Cortex of kidney (tissue), 1 donor: ENCODE measurements at places on chromosomes 13 and 19.
A peak's percentile ranks its signal among the peaks of the same experiment; 100 is the strongest.

GRCh38 chr13:30584051-30584731 is 33.5 kb upstream of the USPL1 start:
- no peak for DNase-seq

DNA sequence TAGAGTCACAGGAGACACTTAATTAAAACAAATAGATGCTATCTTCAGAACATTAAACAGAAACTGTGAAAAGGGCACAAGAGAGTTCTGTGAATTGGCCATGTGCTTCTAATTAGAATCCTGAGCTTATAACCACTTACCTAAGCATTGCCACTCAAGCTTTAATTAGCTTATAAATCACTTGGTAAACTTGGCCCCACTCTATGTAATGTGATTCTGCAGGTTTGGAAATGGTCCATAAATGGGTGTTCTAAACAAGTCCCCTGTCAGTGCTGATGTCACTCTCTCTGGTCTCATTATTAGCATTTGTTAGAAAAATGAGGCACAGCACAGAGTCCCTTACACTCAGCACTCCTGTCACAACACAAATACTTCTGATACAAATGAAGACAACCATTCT is 18.0 kb downstream of the ZNF91 start:
- DNase-seq: no peak

GRCh38 chr19:55080968-55081769 is 5.5 kb downstream of the EPS8L1 start:
- DNase-seq: no peak

GRCh38 chr13:62294244-62294643 is 878.6 kb upstream of the PCDH20 start:
- no peak for DNase-seq

DNA sequence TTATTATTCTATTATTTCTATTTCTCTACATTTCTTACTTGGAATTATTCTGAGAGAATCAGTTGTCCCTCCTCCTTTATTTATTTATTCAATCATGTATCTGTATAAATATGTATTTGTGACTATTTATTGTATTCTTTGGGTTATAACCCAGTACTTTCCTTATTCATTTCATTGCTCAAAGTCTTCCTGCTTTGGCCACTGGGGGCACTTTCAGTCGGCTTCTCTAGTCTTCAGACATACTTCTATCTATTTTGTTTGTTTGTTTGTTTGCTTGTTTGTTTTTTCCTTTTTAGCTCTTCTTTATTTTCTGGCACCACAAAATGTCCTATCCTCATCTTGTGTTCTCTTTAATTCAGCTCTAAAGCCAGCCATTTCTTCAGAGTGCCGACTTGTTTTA is 260.4 kb downstream of the NALCN start:
- no peak for DNase-seq

- no peak for DNase-seq
Observed at GRCh38 chr13:21137696-21138095, 38.7 kb downstream of the SKA3 start.

DNA sequence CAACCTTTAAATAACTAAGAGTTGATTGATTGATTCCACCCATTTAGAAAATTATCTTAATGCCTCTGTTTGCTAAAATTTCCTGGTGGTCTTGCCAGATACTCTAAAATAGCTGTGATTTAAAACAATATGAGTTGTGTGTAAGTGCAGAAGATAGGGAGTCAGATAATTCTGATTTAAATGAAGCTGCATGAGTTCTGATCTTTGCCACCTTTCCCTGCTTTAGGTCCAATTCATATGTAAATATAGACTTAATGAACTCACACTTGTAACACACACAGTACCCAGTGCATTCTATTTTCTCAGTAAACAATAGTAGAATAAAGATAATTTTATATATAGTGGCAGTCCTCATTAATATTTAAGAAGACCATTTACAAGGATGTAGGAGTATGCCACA is 981.8 kb downstream of the SLITRK1 start:
- DNase-seq: no peak

DNA sequence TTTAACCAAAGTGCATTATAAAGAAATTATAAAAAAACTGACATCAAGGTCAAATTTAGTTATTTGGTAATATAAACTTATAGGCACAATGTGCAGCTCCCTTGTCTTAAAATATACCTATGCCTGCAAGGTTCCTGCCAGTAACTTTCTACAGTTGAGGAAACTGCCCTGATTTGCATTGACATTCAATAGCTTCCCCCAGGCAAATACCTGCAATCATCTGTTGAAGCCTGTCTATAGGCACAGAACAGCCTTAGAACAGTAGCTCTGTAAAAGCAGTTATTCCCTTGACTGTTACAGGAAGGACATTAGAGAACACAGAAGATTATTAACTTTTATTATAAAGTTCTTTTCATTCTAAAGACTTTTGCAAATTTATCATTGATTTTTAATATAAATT is 1239.5 kb downstream of the PCDH9 start:
- DNase-seq: no peak

DNA sequence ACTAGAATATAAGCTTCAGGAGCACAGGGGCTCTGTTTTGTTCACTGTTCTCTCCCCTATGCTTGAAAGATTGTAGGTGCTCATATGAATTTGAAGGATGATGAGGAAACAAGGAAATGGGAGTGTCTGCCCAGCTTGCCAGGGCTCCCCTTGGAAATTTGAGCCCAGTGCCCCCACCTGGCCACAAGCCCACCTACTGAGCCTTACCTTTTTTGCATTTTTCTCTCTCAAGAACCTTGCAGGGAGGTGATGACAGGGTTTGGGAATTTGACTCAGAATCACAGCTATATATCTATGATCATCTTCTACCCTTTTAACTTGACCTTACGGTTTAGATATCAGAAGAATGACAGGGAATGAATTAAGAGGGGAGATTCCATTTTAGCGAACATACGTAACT is 33.8 kb downstream of the SERP2 start:
- no peak for DNase-seq

GRCh38 chr13:43786766-43787517 is at the start of gene ENOX1:
ENOX1 (minus strand) TSS chr13:43786972.
- peak; percentile 32 for DNase-seq

GRCh38 chr19:29678484-29679106 is 13.3 kb downstream of the PLEKHF1 start:
- no peak for DNase-seq

GRCh38 chr19:41328157-41328841 is 18.3 kb downstream of the CCDC97 start:
- DNase-seq: no peak

- peak; percentile 27 for DNase-seq
Observed at GRCh38 chr13:95644601-95645052, at the start of gene DZIP1. DZIP1 (minus strand) TSS chr13:95644706; CDS start chr13:95642029, 2,677 bp downstream.

- DNase-seq: no peak
Observed at GRCh38 chr19:57709616-57710015, 612 bp upstream of the ZNF154 start.

DNA sequence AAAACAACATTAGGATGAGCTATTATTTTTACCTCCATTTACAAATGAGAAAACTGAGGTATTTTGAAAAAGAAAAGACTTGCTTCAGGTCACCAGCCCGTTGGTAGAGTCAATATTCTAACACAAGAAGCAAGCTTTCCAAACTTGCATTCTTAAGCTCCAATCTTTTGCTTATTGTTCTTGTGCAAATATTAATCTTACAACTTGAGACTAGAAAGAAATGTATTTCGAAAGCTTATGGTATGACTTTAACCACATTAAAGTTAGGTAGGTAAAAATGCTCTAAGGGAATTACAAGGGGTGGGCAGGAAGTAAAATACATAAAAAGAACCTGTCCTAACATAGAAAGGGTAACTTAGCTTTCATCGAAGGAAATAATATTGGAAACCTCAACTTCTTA is 453.9 kb downstream of the SLITRK5 start:
- no peak for DNase-seq
